ENCODE measurements at places on chromosomes 2 and 18.

DNA sequence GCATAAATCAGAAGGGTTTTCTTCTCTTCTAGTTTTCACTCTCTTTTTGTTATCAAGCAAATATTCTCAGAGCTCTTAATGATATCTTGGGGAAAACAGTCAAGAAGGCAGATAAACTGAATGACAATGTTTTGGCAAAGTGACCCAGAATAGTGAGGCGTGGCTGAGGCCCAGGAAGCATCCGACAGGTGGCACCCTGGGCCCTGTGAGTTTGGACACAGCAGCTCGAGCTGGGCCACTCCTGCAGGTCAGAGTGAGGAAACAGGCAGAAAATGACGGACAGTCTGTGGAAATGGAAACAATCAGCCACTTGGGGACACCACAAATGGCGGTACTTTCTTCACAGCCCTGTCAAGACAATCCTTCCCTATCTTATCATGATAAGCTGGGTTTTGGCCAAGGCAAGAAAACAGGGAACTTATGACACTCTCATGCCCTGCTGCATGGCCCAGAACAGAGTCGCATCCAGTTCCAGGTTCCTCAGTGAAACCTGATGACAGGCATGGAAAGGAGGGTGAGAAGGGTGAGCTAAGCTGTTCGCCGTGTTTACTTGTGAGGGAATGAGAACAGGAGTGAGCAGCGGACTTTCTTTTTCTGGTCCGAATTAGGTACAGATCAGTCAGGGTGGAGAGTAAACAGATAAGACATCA is 32.1 kb downstream of the MRPL44 start:
- no peak for DNase-seq

GRCh38 chr2:123073956-123074355 is 951.1 kb upstream of the CNTNAP5 start:
- no peak for DNase-seq

DNA sequence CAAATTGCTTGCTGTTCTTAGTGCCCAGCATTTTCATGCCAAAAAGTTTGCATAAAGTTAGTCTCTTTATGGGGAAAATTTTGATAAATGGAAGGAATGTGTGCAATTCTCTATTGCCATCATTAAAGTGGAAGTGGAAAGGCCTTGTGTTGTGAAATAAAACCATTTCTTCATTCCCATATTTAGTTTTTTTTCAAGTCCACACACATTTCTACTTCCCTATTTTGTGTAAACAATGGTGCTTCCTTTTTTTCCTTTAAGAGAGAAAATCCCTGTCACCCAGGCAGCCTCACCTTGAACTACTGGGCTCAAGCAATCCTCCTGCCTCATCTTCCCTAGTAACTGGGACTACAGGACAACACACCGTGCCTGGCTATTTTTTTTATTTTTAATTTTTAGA is 42.3 kb upstream of the NCOA1 start:
- no peak for DNase-seq

- DNase-seq, result no peak
These were observed 27.9 kb downstream of the PSD4 start for GRCh38 chr2:113201496-113202304.

- DNase-seq, result no peak
These were observed 38.7 kb upstream of the DDX18 start for GRCh38 chr2:117775703-117776219.

DNA sequence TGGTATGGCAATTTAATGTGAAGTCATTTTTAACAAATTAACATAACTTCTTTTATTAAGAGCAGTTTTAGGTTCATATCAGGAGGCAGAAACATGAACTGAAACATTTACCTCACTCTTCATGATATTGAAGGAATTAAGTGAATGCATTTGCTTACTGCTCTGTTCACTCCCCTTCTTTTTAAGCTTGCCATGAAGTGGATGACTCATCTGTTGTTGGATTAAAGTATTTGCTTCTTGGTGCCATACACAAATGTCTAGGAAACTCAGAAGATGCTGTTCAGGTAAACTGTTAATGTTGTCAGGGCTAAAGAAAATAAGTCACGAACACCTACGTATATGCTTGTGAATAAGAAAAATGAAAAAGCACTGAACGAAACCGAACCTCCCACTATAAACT is 10.2 kb upstream of the CABYR start:
- no peak for DNase-seq

GRCh38 chr2:43041661-43042360 is 184.6 kb downstream of the ZFP36L2 start:
- DNase-seq, result peak; percentile 52

DNA sequence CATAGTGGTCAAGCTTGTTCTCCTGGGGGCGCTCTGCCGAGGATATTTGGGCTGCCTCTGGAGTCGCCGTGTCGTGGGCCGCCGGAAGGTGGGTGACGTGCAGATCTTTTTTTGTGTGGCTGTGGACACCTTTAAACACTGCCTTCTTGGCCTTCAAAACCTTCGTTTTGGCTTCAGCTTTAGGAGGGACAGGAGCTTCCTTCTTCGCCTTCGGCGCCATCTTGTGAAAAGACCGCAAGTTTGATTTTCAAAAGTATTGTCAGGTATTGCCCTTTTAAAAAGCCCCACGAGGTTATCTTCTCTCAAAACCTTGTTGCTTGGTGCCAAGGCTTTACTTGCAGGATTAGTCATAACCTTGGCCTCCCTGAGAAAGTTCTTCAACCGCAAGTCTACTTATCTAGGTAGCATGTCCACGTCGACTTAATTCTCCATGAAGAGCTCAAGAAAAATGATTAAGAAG is 20.8 kb downstream of the LAMA3 start:
- DNase-seq, result no peak

GRCh38 chr18:11316546-11316945 is 167.2 kb upstream of the PIEZO2 start:
- DNase-seq, result no peak

DNA sequence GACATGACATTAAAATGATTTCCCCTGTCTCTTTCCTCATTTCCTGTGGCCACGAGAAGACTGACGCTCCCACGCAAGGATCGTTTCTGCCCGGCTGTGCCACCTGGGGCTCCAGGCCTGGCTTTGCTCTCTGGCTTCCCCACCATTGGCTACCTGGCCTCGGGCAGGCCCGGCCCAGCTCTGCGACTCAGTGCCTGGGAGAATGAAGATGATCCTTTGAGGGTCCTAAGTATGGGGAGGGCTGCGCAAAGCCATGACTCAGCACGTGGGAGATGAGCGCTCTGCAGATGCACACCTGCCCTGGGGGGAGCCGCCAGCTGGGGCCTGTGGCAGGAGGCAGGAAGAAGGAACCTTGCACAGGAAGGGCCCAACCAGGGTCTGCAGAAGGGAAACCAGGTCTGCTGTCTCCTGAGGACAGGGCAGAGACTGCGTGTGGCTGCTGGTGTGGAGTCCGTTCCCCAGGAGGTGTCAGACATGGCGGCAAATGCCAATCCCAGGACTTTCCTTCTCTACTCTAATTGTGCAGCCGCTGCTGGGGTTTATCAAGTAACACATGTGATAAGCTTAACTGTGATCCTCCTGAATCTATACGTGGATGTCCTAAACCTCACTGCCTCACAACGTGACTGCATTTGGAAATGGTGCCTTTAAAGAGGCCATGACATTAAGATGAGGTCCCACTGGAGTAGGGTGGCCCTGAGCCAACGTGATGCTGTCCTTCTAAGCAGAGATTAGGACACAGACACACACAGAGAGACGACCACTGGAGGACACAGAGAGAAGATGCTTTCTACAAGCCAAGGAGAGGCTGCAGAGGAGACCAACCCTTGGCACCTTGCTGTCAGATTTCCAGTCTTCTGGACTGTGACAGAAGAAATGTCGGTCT is 32.9 kb downstream of the MBP start:
- no peak for DNase-seq

- no peak for DNase-seq
These were observed 28.0 kb upstream of the MGAT5 start for GRCh38 chr2:134225841-134226240.

GRCh38 chr2:30165617-30166016 is 18.8 kb downstream of the YPEL5 start:
- no peak for DNase-seq

GRCh38 chr2:240792629-240793312 is 27.2 kb downstream of the KIF1A start:
- DNase-seq, result no peak

GRCh38 chr2:64646007-64646880 is 7.5 kb downstream of the SERTAD2 start:
- DNase-seq, result peak; percentile 90
